ENCODE measurements at places on chromosomes 3 and 15.

GRCh38 chr3:184812662-184813042 lies 686 bp downstream of the VPS8 start:
- H3K27me3 ChIP-seq = no peaks in the 10 kb centered on the region
- H3K36me3 ChIP-seq = peaks cover 16% of the 10 kb centered on the region
- peaks cover 12% of the 10 kb centered on the region for H3K4me1 ChIP-seq
- DNase-seq = peak; percentile 36
- peak overlapping the region; percentile 84 for H3K4me3 ChIP-seq

- no peak overlapping the region for H3K4me3 ChIP-seq
- DNase-seq = no peak
- peak overlapping the region; percentile 69 for H3K27ac ChIP-seq
- H3K36me3 ChIP-seq = peaks cover 12% of the 10 kb centered on the region
- peaks cover 38% of the 10 kb centered on the region for H3K4me1 ChIP-seq
Observed at GRCh38 chr3:177448987-177449359, 251.7 kb upstream of the TBL1XR1 start.

DNA sequence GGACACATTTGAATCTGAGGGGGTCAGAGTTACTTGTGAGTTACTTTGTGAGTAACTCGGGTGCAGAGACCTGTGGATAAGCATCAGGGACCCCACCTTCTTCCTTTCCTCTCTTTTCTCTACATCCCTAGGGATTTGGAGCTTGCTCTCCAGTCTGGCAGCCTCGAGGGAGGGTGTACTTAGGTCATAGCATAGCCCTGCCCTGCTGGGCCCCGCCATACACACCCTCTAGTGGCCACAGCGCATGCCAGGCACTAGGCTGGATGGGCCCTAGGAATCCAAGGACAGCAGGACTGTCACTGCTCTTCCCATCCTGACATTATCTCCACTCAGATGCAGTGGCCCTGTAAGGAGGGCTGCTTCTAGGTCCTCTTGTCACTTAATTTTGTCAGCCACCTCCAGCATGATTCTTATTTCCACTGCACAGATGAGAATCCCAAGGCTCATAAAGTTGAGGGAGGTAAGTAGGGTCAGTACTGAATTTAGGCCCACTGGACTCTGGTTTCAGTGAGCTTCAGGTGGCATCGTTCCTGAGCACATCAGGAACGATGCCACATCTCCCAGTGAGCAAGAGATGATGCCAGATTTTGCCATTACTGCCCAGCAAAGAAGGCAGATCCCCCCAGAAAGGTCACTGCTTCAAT lies 3.6 kb upstream of the SMAD6 start:
- peaks cover 10% of the 10 kb centered on the region for H3K4me1 ChIP-seq
- DNase-seq = peak; percentile 80
- H3K36me3 ChIP-seq = peaks cover 34% of the 10 kb centered on the region
- H3K27ac ChIP-seq = no peak overlapping the region
- H3K4me3 ChIP-seq = no peak overlapping the region
- no peaks in the 10 kb centered on the region for H3K27me3 ChIP-seq

- H3K4me3 ChIP-seq = no peak overlapping the region
- H3K4me1 ChIP-seq = no peaks in the 10 kb centered on the region
- peaks cover 27% of the 10 kb centered on the region for H3K36me3 ChIP-seq
- no peak overlapping the region for H3K27ac ChIP-seq
- no peak for DNase-seq
Observed at GRCh38 chr15:85762039-85762755, 32.5 kb downstream of the KLHL25 start.

- DNase-seq = no peak
- H3K4me1 ChIP-seq = no peaks in the 10 kb centered on the region
- H3K27ac ChIP-seq = no peak within 1 kb of the TSS
- no peaks in the 10 kb centered on the region for H3K36me3 ChIP-seq
Observed at GRCh38 chr3:173140986-173141385, at the start of gene SPATA16. SPATA16 (minus strand) TSS chr3:173141235; CDS start chr3:173117731, 23,504 bp downstream.

DNA sequence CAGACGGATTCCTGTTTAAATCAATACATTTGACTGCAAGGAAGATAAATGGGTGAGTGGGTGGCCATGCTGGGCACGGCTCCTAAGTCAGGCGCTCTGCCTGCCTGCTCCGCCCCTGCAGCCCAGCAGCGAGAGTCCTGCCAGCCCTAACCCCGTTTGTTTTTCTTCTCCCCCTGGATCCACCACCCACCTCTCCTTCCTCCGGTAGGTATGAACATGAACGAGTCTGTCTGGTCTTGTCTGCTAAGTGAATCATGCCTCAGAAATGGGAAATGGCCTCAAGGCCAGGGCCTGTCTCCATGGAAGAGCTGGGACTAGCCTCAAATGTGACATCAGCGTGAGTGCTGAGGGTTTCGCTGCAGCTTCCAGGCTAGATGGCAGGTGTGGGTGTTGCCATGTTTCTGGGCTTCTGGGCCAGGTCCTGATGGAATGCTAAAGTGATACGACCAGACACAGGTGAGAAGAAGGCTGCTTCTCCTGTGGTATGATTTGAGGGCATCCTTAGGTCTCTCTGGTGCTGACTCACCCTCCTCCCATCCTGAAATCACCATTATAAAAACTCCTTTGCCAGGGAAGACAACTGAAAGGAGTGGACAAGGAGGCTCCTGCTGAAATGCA lies 5.6 kb upstream of the FEM1B start:
- no peaks in the 10 kb centered on the region for H3K27me3 ChIP-seq
- peak overlapping the region; percentile 75 for H3K27ac ChIP-seq
- peak overlapping the region; percentile 67 for H3K4me3 ChIP-seq
- H3K4me1 ChIP-seq = peaks cover 59% of the 10 kb centered on the region
- H3K36me3 ChIP-seq = peaks cover 11% of the 10 kb centered on the region
- DNase-seq = peak; percentile 63

DNA sequence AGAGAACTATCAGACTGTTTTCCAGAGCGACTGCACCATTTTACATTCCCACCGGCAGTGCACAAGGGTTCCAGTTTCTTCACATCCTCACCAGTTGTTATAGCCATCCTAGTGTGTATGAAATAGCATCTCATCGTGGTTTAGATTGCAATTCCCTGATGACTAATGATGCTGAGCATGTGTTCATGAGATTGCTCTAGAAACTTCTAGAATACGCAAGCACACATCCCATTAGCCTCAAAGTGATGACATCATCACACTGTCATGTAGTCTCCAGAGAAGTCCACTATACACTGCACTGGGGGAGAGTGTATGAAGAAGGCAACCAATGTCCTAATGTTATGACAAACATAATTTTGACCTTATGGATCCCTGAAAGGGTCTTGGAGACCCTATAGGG lies 30.1 kb downstream of the FBLN2 start:
- H3K4me3 ChIP-seq = no peak overlapping the region
- no peak overlapping the region for H3K27ac ChIP-seq
- DNase-seq = no peak
- H3K36me3 ChIP-seq = no peaks in the 10 kb centered on the region

- H3K27ac ChIP-seq = no peak overlapping the region
- H3K27me3 ChIP-seq = no peaks in the 10 kb centered on the region
- no peak for DNase-seq
- H3K4me3 ChIP-seq = no peak overlapping the region
- H3K36me3 ChIP-seq = no peaks in the 10 kb centered on the region
Observed at GRCh38 chr15:37877851-37878741, 56.3 kb upstream of the TMCO5A start.

DNA sequence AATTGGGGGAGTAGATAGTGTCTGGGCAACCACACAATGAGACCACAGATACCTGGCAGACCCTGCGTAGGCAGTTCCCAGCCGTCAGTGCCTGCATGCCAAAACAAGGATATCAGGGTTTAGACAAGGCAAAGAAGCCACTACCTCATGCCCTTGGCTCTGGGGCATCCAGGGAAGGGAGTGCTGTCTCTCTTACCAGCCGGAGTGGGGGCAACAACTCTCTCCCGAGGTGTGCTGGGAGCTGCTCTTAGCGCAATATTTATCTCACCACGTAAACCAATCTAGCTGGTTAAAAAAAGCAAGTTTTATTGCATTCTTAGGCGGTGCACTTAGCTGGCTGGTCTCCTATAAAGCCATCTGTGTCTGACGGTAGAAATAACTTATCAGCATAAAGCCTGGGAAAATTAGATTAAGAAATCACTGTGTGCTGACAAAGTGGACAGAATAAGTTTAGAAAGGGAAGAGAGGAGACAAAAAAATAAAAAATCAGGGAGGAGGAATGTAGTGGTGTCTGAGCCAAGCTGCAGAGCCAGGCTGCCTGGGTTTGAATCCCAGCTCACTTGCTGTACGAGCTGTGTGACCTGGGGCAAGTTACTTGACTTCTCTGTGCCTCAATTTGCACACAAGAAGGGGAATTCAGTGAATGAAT lies 273.2 kb downstream of the PDZRN3 start:
- H3K27me3 ChIP-seq = peaks cover 24% of the 10 kb centered on the region
- H3K4me1 ChIP-seq = no peaks in the 10 kb centered on the region
- no peak overlapping the region for H3K4me3 ChIP-seq

DNA sequence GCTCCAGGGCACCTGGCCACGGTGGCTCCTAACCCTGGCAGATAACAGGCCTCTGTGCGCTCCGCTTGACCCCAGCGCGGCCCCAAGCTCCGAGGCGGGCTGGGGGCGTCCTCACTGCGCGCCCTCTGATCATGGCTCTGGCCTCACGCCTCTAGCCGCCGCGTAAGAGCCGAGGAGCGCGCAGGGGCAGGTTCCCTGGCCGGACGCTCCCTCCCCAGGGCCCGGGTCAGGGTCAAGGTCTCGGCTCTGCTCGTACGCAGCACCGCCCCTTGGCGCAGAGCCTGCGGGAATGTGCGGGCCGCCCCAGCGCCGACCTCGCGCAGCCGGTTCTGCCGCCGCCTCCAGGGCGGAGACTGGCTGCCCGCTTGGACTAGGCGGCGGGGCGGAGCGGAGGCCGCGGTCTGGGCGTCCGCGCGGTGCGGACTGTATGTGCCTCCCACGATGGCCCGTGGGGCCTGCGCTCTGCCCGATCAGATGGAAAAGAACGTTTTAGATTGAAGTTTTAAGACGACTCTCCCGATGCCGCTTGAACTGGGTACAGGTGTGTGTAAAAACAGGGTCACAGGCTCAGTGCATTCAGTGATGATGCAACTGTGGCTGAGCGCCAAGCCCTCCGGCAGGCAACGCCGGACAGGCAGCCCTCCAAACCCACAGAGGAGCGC lies 40.8 kb downstream of the CHST14 start:
- H3K36me3 ChIP-seq = peaks cover 9% of the 10 kb centered on the region
- peaks cover 25% of the 10 kb centered on the region for H3K4me1 ChIP-seq
- peak; percentile 60 for DNase-seq
- H3K27me3 ChIP-seq = no peaks in the 10 kb centered on the region

DNA sequence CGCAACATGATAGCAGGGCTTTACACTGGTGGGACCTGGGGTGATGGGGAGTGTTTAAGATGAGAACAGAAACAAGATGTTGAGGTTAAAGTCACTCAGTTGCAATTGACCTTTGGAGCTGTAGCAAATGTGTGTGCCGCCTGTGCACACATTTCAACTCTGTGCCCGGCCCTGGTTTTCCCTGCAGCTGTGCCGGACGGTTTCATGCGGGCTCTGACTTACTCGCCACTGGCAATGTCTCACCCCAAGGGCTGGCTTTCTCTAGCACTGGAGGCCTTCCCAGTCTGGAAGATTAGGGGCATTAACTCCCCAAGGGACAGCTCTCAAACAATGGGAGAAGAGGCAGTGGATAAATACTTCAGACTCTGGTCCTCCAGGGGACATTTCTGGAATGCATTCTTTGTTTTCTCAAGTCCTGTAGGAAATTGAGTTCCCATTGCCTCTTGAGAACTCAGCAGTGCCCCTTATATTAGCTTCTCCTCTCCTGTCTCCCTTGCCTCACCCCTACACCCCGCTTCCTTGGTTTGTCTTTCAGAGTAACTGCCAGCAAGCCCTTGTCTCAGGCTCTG lies 152.5 kb downstream of the EDEM1 start:
- H3K4me1 ChIP-seq = no peaks in the 10 kb centered on the region
- DNase-seq = no peak
- H3K36me3 ChIP-seq = no peaks in the 10 kb centered on the region
- H3K27me3 ChIP-seq = no peaks in the 10 kb centered on the region
- no peak overlapping the region for H3K27ac ChIP-seq

DNA sequence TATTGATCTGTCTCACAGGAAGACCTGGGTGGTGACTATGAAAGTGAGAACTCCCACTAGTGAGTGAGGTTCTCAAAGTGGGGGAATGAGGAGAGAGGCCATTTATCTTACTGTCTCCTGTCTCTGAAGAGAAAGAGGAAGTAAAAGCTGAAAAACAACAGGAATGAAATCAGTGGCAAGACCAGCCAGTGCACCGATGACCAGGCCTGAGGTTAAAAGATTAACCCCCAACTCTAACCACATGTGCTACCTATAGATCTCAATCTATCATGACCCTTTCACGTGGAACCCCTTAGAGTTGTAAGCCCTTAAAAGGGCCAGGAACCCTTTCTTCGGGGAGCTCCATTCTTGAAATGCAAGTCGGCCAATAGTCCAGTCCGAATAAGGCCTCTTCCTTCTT lies 239.3 kb upstream of the CNTN6 start:
- no peak overlapping the region for H3K27ac ChIP-seq
- no peaks in the 10 kb centered on the region for H3K36me3 ChIP-seq
- DNase-seq = no peak
- H3K4me3 ChIP-seq = no peak overlapping the region

- DNase-seq = peak; percentile 56
- peaks cover 12% of the 10 kb centered on the region for H3K36me3 ChIP-seq
- H3K27me3 ChIP-seq = no peaks in the 10 kb centered on the region
- peaks cover 34% of the 10 kb centered on the region for H3K4me1 ChIP-seq
- H3K4me3 ChIP-seq = no peak overlapping the region
- H3K27ac ChIP-seq = peak overlapping the region; percentile 61
Observed at GRCh38 chr3:116000311-116000710, 377.0 kb downstream of the GAP43 start.

DNA sequence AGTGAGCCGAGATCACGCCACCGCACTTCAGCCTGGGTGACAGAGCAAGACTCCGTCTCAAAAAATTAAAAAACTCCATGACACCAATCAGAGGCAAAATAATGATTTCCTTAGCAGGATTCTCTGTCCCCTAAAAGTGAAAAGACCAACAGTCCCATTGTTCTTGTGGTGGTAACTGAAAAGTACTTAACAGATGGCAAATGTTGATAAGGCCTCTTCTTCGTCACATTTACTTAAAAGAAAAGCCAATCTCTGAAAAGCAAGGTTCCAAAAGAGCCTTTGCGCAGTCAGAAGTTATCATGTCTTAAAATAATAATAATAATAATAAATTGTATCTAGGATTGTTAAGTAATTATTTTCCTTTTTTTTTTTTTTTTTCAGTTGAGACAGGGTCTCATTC lies 56.0 kb upstream of the TASOR start:
- no peak overlapping the region for H3K4me3 ChIP-seq
- peaks cover 5% of the 10 kb centered on the region for H3K36me3 ChIP-seq
- no peaks in the 10 kb centered on the region for H3K4me1 ChIP-seq

Measured in Calu3 (cell line).